Fibroblast of skin of left quadriceps (primary cell): ENCODE measurements at places on chromosomes 1 and 21.

GRCh38 chr1:85582687-85583591, 2.4 kb downstream of the CCN1 start:
- no peak for DNase-seq

GRCh38 chr21:41234569-41234968, 66.6 kb downstream of the BACE2 start:
- DNase-seq, result no peak

GRCh38 chr1:46244656-46245371, 2.7 kb upstream of the RAD54L start:
- no peak for DNase-seq

- no peak for DNase-seq
These were observed 148.5 kb downstream of the LMX1A start for GRCh38 chr1:165207853-165208515.

DNA sequence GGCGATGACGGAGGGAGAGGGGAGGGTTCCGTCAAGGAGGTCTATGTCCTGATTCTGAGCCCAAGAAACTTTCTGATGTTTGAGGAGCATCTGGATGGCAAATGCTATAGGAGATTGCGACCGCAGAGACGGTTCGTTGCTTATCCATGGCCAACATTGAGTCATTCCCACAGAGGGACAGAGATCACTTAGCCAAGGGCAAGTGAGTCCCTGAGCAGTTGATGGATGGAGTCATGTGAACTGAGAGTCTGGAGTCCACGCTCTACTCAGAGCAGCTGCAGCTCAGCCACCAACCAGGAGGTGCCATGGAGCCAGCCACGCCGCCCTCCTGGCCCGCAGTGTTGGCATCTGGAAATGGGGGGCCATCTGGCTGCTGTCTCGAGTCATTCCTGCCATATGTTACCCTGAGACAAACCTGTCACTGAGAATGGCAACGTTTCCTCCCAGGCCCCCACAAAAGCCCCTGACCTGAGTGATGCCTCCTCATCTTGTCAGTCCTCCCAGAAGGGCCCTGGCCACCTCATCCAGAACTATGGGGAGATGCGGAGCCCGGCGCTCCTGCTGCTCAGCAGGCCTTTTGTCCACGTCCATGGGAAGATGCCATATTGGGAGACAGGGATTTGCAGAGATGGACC, 58.6 kb downstream of the ATP5PO start:
- no peak for DNase-seq

DNA sequence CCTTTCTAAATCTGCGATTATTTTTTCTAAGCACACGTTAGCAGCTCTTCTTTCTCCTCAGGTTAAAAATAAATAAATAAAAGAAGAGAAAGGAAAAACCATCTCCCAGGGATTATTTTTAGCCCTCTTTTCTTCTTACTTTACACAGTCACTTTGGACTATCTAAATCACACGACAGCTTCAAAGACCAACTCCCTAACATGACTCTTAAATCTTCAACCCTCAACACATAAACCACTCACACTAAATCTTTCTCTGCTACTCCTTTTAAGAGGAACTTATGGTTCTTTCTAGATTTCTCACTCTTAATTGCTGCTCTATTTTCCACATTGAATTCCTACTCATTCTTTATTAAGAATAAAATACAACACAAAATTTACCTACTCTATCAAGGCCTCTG, 1095.0 kb upstream of the B3GALT2 start:
- DNase-seq, result no peak

DNA sequence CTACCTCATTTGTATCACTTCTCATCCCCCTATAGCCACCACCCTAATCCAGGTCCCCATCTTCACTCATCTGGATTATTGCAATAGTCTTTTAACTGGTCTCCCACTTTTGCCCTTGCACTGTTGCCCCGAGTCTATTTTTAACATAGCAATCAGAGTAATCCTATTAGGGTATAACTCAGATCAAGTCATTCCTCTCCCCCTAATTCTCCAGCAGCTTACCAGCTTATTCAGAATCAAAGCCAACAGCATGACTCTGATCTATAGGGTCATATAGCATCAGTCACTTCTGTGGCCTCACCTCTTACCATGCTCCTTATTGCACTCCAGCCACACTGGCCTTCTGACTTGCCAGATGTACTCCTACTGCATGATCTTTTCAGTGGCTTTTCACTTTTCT, 140.7 kb downstream of the PAPPA2 start:
- DNase-seq, result no peak

DNA sequence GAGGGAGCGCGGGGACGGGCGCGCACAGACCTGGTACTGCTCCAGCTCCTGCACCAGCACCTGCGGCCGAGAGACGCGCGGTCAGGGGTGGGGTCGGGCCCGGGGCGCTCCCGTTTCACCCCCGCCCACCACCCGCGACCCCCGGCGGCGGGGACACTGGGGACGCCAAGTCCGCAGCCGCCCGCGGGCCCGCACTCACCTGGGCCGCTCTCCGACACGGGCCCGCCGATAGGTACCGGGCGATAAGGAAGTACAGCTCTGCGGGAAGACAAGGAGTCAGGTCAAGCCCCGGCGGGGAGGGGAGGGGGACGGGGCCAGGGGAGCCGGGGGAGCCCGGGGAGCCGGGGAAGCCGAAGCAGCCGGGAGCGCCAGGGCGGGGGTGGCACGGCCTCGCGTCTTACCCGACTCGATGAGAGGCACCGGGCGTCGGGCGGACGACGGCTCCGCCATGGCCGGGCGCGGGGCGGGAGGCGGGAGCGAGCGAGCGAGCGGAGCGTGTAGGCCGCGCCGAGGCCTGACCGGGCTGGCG, 326 bp downstream of the BRWD1 start:
- no peak for DNase-seq

DNA sequence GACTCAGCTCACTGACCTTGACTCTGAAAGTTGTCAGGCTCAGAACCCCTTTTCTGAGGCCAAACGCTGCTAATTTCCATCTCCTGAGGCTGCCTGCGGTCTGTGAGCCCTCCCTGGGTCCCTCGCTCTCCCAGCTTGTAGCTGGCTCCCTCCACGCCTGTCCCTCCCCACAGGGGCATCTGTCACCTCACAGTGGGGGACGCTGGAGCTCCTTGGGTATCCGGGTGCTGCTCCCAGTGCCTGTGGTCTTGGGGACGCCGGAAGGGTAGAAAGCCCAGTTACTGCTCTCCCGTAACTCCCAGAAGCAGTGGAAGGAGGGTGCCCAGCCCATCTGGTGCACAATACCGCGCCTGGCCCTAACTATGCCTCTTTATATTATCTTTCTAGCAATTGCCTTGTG, 13.0 kb upstream of the MMEL1 start:
- no peak for DNase-seq

DNA sequence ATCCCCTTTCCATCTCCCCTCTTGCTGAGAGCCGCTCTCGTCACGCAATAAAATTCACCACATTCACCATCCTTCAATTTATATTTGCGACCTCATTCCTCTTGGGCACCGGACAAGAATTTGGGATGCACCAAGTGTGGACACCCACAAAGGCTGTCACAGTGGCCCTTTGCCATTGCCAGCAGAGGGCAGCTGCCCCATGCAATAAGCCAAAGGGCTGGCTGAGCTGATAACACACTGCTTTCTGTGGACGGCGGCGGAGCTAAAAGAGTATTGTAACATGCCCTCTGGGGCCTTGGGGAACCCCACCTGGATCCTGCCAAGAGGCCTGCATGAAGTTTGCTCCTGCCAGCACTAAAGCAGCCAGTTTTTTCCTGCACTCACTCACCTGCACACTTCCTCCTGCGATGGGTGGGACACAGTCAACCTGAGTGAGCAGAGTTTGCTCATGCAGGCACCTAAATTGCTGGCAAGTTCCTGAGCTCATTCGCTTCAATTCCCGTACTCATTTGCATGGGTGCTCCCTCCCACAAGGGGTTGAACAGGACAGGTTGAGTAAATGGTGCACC, 792.3 kb upstream of the ADAMTS5 start:
- no peak for DNase-seq

GRCh38 chr1:59110271-59110670, 186.6 kb upstream of the FGGY start:
- no peak for DNase-seq

DNA sequence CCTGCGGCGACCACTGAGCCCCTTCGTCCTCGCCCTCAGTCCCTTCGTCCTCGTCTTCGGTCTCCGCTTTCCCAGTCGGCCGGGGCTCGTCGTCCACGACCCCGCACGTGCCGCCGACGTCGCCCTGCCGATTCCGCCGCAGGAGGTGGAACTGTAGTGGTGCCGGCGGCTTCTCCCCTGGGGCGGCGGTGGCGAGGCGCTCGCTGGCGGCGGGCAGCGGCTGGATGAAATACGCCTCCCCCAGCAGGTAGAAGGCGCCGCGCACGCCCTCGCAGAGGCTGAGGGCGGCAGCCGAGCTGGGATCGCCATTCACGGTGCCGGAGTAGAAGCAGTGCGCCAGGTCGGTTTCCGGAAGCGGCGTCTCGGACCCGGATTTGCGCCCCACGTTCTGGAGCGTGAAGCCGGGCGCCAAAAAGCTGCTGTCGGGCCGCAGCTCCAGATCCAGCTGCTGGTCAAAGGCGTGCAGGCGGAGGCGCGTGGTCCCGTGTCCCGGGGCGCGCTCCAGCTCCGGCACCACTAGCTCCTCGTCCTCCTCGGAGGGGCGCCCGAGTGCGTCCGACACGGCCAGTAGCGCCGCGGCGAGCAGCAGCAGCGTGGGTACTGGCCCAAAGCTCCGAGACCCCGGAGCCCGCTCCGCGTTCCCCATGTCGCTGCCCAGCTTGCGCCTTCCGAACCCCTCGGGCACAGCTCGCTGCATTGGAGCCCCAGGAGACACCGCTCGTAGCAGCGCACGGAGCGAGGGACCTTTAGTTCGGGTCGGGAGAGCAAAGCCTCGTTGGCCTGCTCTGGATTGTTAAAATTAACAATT, 747 bp downstream of the ADAMTS1 start:
- DNase-seq, result no peak

- DNase-seq, result peak; percentile 27
These were observed 48.9 kb upstream of the KIF26B start for GRCh38 chr1:245105815-245106410.

DNA sequence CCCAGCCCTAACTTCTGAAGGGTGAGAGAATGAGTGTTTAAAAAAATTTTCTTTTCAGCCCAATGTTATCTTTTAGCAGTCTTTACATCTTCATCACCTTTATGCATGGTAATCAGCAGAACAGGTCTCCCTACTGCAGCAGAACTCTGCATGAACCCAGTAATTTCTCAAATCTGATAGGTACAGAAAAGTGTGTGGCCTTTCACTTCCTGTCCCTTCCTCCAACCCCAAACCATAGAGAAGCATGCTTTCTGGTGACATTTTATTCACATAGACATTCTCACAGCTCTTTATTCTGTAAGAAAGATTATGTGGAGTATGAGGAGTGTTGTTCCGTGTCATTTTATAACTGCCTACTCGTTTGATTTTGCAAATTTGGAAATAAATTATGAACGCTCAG, 68.6 kb downstream of the RPAP2 start:
- no peak for DNase-seq

DNA sequence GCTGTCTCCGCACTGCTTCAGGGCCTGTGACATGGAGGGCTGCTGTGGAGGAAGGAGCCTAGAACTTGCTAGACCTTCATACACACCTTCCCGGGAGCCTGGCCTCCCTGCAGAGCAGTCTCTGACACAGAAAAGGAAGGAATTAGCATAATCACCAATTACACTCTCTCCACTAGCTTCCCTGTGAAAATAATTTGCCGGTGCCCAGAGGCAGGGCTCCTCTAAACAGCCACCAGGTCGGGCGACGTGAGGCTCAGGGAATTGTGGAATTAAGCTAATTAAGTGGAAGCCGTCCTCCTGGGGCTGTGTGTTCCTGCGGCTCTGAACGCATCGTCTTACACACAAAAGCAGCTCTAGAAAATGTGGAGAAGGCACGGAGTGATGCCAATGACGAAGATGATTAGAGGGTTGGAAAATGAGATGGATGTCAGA, 82.6 kb downstream of the NENF start:
- DNase-seq, result no peak

- no peak for DNase-seq
These were observed 144.3 kb downstream of the MIS18A start for GRCh38 chr21:32134441-32135130.

DNA sequence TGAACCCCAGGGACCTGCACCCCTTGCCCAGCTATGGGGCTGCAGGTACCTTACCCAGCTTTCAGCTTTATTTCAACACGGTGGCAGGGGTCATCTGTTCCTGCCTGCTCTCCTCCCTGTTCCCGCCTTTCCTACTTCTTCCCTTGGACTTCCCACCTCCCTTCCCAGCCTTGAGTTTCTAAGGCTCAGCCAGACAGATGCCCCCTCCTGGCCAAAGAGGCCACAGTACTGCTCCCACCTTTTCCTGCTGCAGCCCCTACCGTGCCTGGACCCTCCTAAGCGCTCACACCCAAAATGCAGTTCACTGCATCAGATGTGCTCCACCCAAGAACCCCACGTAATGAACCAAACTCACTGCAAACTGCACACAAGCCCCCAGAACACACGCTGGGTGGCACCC, 7.7 kb downstream of the NOC2L start:
- no peak for DNase-seq

- no peak for DNase-seq
These were observed 25.3 kb upstream of the ZNF697 start for GRCh38 chr1:119673171-119673940.

GRCh38 chr1:239835946-239836440, 255.7 kb upstream of the FMN2 start:
- DNase-seq, result no peak

DNA sequence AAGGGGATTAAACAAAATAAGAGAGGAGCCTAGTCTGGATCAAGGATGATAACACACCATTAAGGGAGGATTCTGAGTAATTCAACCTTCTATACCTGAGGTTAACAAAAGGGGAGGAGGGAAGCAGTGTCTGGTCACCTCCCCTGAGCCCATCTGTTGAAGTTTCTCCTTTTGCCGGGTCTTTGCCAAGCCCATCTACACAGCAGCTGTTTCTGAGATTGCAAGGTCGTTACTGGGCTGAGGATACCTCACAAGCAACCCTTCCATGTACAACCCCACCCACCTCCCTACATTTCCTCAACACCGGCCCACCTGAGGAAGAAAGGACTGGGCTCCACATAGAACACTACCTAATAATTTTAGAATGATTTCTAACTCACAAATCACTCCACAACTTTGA, 26.3 kb downstream of the LRRC52 start:
- DNase-seq, result no peak

- no peak for DNase-seq
These were observed 30.3 kb upstream of the KCNQ4 start for GRCh38 chr1:40753142-40753882.

DNA sequence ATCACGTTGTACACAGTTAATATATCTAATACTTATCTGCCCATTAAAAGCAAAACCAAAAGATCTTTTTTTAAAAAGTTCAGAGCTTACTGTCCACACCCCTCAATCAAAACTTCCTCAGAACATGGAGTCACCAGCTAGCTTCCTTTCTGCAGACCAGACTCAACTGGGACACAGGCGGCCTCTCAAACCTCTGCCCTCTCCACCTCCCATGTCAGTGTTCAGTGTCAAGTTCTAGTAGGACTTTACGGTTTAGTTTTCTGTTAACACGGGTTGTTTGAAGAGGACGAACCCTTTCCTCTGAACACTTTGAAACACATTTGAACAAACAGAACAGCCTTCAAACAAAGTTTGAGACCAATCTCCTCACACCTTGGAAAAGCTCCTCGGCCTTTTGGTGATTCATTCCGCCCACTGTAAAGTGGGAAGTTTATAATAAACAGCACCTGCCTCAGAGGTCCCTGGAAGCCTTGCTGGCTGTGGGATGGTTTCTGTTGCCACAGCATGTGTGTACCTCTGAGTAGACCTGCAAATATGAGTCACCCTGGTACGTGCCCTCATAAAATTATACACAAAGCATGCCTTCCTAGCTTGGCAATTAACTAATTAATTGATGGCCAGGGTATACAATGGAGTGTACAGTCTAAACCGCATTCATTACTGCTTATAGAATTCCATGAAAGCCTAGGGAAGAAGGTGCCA, 48.4 kb upstream of the SIPA1L2 start:
- no peak for DNase-seq
